ENCODE measurements at places on chromosomes 3 and 15. TPM values are rescaled to one million over a fixed set of nuclear protein-coding genes. Genes with fewer than 3 reads are reported as not detected.

DNA sequence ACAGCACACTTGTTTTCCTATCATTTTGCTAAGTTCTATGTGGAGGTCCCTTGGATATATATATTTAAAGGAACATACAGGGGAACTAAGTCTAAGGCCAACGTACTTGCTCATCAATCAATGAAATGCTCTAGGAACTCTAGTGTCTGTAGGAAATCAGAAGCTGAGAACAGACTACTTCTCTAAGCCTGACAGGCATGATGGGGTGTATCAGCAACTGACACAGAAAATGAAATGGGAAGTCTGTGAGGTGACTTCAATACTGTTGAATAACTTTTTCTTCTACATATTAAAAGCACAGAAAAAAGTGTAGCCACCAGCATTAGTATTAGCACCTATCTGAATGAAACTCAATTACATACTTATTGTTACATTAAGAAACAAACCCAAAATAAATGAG lies 56.9 kb upstream of the CSPG5 start:
- H3K27ac ChIP-seq = no peak overlapping the region
- H3K4me1 ChIP-seq = peaks cover 3% of the 10 kb centered on the region
- H3K4me3 ChIP-seq = no peak overlapping the region
- peaks cover 60% of the 10 kb centered on the region for H3K36me3 ChIP-seq

PLA2G4F gene
- not detected for total RNA-seq

CPNE9 gene
- total RNA-seq = 0.18 TPM

DNA sequence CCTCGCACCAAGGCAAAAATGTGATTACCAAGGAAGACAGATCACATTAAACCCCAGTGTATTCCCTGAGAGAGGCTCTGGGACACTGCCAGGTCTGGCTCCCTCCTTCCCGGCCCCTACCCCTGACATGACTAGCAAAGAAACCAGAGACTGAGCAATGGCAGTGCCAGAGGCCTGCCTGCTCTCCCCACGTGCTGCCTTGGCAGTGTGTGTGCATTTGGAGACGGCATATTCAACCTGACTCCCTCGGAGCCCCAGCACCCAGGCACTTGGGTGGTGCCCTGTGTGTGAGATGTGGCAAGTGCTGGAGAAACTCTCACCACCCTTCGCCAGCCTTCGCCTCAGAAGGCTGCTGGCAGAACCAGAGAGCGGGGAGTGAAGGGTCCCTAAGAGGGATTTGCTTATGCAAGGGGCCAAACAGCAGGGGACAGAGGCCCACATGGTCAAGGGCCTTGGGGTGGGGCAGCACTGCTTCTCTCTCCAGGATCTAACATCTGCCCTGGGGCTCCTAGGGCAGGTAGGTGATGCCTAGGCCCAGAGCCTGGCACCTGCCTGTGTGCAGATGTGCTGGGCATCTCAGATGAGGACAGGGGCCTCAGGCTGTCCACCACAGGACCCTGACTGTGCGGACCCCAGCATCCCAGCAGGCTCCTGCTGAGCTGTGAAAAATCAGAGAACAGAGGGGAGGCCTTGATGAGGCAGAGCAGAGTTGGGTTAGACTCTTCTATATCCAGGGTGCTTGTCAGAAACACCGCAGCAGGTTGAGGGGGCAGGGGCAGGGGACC lies 23.6 kb upstream of the PLXNA1 start:
- no peak overlapping the region for H3K4me3 ChIP-seq
- H3K4me1 ChIP-seq = peaks cover 10% of the 10 kb centered on the region

GRCh38 chr3:5276934-5277333 lies 89.4 kb downstream of the EDEM1 start:
- no peak overlapping the region for H3K27ac ChIP-seq
- no peaks in the 10 kb centered on the region for H3K36me3 ChIP-seq
- H3K27me3 ChIP-seq = 0 out of 2 replicates have a peak, but pooled peaks cover 2% of the 10 kb centered on the region
- H3K4me1 ChIP-seq = no peaks in the 10 kb centered on the region
- no peak overlapping the region for H3K4me3 ChIP-seq
- no peak for DNase-seq
